ENCODE measurements at places on chromosomes 2 and 18.

DNA sequence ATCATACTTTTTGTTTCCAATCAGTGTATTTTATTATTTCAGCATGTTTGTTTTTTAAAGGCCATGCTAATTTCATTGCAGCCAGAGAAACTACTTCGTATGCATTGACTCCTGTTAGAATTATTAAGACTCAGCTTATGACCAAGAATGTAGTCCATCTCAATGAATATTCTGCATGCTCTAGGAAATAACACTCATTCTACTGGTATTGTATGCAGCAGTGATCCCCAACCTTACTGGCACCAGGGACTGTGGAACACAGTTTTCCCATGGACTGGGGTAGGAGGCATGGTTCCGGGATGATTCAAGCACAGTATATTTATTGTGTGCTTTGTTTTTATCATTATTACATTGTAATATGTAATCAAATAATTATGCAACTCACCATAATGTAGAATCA lies 356.9 kb downstream of the DSEL start:
- DNase-seq, result no peak

GRCh38 chr2:155368934-155369333 lies 670.4 kb downstream of the KCNJ3 start:
- no peak for DNase-seq

DNA sequence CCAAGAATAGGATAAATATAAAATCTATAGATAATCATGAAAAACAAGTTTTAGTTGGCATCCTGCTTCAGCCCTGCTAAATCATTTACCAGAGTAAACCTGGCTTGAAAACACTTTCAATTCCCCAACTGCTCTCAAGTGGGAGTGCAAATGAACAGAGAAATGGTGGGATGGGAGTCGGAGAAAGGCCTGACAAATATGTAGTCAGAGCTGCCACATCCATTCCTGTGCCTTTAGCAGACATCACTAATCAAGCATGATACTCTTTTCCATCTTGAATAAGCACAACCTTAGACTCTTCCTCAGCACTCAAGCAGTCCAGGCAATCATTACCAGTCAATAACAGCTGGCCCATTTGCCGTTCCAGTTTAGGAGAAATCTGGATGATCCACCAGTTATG lies 101.3 kb downstream of the ANKRD44 start:
- DNase-seq, result no peak

DNA sequence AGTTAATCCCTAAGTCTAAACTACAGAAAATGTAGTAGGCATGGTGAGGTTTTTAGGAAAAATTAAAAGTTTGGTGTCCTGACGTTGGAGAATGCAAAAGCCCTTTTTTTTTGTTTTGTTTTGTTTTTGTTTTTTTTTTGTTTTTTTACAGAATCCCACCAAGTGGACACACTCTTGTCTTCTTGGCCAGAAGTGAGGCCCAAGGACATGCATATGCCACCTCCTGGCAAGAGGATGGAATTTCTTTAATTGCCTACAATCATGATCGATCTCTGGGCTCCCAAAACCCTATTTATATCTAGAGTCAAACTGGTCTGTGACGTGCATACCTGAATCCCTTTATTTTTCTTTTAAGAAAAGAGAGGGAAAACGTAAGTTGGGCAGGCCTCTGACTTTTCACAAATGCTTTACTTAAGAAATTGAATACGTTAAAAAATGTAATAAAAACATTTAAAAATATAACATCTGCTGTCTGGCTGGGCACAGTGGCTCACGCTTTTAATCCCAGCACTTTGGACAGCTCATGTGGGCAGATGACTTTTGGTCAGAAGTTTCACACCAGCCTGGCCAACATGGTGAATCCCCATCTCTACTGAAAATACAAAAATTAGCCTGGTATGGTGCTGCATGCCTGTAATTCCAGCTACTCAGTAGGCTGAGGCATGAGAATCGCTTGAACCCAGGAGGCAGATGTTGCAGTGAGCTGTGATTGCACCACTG lies 502.7 kb downstream of the CBLN2 start:
- DNase-seq, result no peak

DNA sequence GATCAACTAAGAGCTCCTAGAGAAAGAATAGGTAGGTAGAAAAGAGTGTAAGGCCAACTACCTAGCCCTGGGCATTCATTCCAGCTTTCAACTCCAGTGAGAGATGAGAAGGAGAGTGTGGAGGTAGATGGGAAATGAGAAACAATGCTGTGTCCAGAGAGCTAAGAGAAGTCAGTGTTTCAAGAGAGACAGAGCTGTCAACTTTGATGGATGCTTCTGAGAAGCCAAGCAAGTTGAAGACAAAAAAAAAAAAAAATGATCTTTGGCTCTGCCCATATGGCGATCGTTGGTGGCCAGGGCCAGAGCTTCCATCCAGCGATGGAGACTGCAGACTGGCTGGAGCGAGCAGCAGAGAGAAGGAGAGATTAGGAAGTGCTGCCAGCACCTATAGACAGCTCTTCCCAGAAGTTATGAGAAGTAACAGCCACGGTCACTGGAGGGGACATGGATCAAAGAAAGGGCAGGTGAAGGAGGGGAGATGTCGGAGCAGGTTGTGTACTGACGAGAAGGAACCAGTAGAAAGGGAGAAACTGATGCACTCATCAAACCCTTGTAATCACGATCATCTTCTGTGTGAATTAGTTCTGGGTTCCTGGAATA lies 112.4 kb upstream of the PPP1CB start:
- DNase-seq, result no peak

- DNase-seq, result no peak
Observed at GRCh38 chr2:231348173-231348572, 47.3 kb upstream of the B3GNT7 start.
